ENCODE measurements at places on chromosomes 7 and 10. TPM values are rescaled to one million over a fixed set of nuclear protein-coding genes. Genes with fewer than 3 reads are reported as not detected.

The COL26A1 gene
- not detected for total RNA-seq

The MEST gene
- 2.2 TPM for total RNA-seq

The SFTPD gene
- 0.56 TPM for total RNA-seq

The UPK3B gene
- total RNA-seq = 3.3 TPM

The STK31 gene
- total RNA-seq = 0.94 TPM

The RPEL1 gene
- not detected for total RNA-seq

The TUBAL3 gene
- total RNA-seq = not detected

The P4HA1 gene
- total RNA-seq = 13.9 TPM

The PTPN20 gene
- total RNA-seq = not detected

The TAC1 gene
- not detected for total RNA-seq

The ADIRF gene
- not detected for total RNA-seq

Data from natural killer cell (primary cell).